Inflammatory macrophage (primary cell): ENCODE measurements at places on chromosomes 11 and 22.

GRCh38 chr11:30559004-30559403, 27.1 kb downstream of the MPPED2 start:
- no peak for DNase-seq

- no peak for DNase-seq
Observed at GRCh38 chr11:11296434-11296833, 56.6 kb downstream of the CSNK2A3 start.

DNA sequence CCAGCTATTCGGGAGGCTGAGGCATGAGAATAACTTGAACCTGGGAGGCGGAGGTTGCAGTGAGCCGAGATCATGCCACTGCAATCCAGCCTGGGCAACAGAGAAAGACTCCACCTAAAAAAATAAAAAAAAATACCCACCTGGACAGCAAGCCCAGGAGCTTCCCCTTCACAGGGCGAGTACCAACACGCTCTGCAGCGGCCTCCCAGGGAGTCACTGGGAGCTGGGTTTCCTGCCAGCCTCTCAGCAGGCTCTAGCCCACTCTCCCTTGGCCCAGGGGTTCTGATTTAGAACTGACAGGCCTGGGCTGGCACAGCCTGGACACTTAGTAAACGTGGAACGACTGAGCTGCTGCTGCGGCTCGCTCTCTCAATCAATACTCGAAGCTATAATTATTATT, 2.0 kb upstream of the CABP7 start:
- DNase-seq: no peak

- no peak for DNase-seq
Observed at GRCh38 chr22:49622241-49623105, 205.2 kb downstream of the BRD1 start.

DNA sequence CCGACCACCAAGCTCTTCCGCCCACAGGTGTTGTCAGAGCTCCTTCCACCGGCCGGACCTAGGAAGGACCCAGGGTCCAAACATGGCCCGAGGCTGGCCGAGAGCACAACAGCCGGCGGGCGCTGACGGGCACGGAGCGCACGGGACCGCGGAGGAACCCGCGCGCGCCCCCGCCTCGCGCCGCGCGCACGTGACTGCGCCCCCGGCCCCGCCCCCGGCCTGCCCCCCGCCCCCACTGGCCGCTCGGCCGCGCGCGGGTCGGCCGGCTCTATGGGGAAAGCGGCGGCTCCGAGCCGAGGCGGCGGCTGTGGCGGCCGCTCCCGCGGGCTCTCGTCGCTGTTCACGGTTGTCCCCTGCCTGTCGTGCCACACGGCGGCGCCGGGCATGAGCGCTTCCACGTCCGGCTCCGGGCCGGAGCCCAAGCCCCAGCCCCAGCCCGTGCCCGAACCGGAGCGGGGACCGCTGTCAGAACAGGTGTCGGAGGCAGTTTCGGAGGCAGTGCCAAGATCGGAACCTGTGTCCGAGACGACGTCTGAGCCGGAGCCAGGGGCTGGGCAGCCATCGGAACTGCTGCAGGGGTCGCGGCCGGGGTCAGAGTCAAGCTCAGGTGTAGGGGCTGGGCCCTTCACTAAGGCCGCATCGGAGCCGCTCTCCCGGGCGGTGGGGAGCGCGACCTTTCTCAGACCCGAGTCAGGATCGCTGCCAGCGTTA, at the start of gene OSBP2:
OSBP2 (plus strand) TSS at position 235 of the 711 bp plus-strand sequence; CDS start at position 271, 36 bp downstream.
- peak; percentile 21 for DNase-seq

DNA sequence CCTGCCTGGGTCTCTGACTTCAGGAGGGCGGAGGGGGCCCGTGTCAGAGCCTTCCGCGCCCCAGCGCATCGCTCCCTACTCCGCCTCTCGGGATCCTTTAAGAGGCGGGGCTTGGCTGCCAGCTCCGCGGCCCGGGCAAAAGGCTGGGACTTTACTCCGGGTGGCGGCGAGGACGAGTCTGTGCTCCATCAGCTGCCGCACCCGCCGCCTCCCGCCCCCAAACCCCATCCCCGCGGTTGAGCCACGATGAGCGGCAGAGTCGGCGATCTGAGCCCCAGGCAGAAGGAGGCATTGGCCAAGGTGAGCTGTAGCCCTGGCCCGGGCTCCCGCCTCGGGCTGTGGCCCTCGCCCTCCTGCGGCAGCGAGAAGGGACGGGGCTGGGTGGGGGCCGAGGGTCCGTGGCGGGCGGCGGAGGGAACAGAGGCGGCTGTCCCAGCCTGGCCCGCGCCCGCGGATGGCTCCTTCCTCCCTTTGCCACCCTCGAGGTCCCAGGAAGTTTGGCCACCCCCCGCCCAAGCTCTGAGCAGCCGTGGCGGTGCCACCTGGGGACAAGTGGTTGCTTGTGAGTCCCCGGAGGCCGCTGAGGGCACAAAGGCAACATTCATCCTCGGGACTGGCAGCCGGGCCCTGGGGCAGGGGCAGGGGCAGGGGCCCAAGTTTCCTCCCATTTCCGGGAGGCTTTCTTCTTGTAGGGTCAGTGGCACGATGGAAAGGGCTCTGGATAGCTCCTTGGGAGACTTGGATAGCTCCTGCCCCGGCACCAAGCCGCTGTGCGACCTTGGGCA, at the start of gene SEC14L2:
SEC14L2 (plus strand) TSS at position 148 of the 785 bp plus-strand sequence; CDS start at position 247, 99 bp downstream.
- DNase-seq: no peak

DNA sequence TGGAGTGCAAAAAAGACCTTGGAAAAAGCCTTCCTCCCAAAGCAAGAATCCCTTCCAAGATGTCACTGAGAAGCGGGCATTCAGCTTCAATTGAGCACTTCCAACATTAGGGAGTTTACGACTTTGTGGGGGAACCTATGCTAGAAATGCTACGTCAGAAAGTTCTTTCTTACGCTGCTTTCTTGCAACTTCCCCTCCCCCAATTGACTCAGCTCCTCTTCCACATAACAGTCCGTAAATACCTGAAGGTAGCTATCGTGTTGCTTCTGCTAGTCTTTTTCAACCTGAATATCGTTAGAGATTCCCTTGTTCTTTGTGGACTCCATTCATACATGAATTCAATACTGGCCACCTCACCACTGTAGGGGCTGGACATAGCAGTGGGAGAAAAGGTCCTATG, 47.0 kb downstream of the VSIG10L2 start:
- no peak for DNase-seq

GRCh38 chr11:96326959-96327358, 16.0 kb downstream of the MAML2 start:
- DNase-seq: no peak

DNA sequence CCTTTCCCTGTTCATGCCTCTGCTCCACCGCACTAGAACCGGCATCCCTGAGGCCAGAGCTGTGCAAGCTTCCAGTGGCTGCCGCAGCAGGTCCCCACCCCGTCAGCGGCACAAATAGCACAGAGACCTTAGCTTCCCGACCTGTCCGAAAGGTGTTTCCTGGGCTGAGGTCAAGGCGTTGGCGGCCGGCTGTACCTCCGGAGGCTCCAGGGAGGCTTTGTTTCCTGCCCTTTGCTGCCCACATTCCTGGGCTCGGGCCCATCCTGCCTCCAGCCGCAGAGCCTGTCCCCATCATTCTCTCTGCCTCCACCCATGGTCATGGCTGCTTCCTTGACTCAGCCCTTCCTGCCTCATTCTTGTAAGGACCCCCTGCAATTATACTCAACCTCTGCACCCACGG, 31.2 kb downstream of the ARHGAP8 start:
- DNase-seq: no peak

GRCh38 chr11:62905927-62906531, 15.1 kb downstream of the CHRM1 start:
- DNase-seq: peak; percentile 88

DNA sequence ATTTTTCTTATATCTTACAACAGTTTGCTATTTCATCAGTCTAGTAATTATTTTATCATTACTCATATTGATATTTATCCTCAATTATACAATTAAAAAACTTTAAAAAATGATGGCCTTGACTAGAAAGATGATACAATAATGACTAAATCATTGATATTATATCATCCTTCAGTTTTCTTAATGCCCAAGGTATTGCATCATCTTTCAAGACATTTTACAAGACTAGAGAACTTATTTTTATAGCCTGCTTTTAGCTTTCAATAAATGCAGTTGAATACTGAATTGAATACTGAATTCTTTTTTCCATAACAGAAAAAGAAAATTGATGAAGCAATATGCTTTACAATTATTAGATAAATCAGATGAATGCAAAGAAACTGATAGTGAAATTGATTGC, 886.5 kb upstream of the LRRC4C start:
- no peak for DNase-seq

GRCh38 chr11:69027704-69028372, 14.8 kb upstream of the MRGPRF start:
- DNase-seq: peak; percentile 96

GRCh38 chr11:122168218-122168617, 52.2 kb upstream of the BLID start:
- no peak for DNase-seq

- no peak for DNase-seq
Observed at GRCh38 chr11:101582989-101583250, 887 bp downstream of the TRPC6 start.

- DNase-seq: no peak
Observed at GRCh38 chr11:65581928-65582327, 6.1 kb downstream of the EHBP1L1 start.

- DNase-seq: no peak
Observed at GRCh38 chr11:57073128-57073527, 84.4 kb downstream of the OR5AK2 start.
